Activated CD4-positive, alpha-beta T cell treated with anti-CD3 and anti-CD28 coated beads for 4 hours (primary cell): ENCODE measurements at places on chromosomes 12 and 14.

DNA sequence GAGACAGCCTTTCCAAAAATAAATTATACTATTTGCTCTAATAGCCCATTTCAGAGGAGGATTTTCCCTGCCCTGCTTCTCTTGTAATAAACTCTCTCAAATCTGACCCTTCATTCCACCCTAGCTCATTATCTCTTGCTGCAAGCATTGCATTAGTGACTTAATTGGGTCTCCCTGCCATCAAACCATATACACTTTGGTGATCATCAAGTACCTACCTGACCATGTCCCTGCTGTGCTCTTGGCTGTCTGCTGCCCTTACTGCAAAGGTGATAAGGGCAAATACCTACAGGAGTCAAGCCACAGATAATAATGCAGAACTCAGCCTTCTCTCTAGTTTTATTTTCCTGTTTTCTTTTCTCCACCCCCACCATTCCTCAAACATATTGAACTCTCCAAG lies 88.4 kb downstream of the LIN7A start:
- DNase-seq, result no peak

GRCh38 chr12:31300341-31300740 lies 25.6 kb downstream of the SINHCAF start:
- no peak for DNase-seq

DNA sequence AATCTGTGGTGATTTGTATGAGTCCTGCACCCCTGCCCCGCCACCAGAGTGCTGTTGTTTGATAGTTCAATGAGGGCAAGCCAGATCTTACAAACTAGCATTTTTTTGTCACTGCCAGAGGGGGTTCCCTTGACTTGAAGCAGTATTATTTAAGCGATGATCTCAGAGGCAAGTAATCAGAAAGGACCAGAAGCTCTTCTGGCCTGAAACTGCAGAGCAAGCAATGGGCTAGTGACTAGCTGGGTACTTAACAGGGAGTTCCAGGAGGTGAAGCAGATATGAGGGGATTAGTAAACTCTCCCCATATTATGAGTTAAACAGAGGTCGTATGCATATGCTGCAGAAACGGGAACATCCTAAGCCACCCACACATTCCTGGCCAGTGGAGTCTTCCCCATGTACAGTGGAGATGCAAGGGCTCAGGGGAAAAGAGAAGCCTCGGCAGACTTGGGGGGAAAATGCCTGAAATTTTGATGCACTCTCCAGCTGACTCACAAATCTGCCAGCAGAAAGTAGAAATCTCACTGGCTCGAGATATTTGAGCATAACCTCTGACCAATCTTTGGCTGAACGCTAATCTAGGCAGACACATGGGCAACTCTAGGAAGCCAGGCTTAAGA lies 8.3 kb upstream of the CRACR2A start:
- no peak for DNase-seq

- DNase-seq, result no peak
These were observed 19.0 kb downstream of the RIN3 start for GRCh38 chr14:92532490-92533163.

DNA sequence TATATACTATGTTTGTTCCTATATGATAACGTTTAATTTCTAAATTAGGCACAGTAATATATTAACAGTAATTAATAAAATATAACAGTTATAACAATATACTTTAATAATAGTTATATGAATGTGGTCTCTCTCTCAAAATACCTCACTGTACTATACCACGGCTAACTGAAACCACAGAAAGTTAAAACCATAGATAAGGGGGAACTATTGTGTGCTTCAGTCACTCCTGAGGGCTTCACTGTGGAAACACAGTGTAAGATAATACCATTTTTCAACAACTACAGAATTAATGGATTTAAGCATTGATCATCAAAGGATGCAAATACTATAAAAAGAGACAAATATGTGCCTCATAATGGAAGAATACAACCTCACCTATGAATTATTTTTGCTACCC lies 266.4 kb upstream of the RGS6 start:
- no peak for DNase-seq
